Osteoblast (primary cell): ENCODE measurements at places on chromosomes 3 and 15.

DNA sequence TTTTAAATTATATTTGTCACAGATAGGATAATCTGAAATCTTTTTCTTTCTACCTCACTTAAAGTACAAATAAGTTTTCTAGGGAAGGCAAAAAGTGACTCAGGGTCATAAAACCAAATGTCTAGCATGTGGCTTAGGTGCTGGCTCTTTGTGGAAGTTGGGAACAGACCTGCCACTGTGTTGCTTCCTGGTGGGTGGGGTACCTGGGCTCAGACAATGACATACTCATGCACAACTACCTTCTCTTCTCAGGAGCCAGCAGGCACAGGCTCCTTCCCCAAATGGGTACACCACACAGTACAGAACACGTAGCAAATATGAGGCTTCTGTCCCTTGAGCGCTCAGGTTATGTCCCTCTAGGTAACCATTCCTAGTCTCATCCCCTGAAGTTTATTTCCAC, 40.1 kb upstream of the MUC13 start:
- DNase-seq = no peak

- no peak for DNase-seq
These were observed 220.0 kb upstream of the UMPS start for GRCh38 chr3:124510290-124510689.

DNA sequence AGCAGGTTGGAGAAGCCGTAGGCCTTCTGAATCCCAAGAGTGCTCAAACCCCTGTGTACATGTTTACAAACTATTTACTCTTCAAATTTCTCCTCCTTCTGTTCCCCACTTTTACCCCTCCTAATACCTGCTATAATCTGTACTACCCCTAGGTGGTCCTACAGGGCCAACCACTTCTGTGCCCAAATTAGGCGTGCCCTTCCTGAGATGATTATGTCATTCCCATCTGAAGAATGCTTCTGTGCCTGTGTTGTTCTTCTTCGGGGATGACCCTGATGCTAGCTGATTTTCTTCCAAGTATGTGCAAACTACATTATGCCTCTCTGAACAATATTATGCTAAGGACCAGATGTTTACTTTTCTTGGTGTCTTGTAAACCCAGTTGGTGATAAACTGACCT, 20.5 kb downstream of the RBP2 start:
- no peak for DNase-seq

- no peak for DNase-seq
These were observed 31.5 kb upstream of the MINDY4B start for GRCh38 chr3:150936693-150937092.

- DNase-seq = no peak
These were observed 244.5 kb upstream of the SUCLG2 start for GRCh38 chr3:67898916-67899315.

GRCh38 chr3:81419228-81419627, 342.2 kb downstream of the GBE1 start:
- peak; percentile 37 for DNase-seq

GRCh38 chr3:50154840-50155490, at the start of gene SEMA3F:
Gene SEMA3F, plus strand, starts transcription at chr3:50155324. Its CDS starts 4,299 bp downstream, at chr3:50159623.
- peak; percentile 99 for DNase-seq

- DNase-seq = no peak
These were observed 70.6 kb downstream of the VPS13C start for GRCh38 chr15:61989667-61990066.
